ENCODE measurements at places on chromosomes 6 and 20.

DNA sequence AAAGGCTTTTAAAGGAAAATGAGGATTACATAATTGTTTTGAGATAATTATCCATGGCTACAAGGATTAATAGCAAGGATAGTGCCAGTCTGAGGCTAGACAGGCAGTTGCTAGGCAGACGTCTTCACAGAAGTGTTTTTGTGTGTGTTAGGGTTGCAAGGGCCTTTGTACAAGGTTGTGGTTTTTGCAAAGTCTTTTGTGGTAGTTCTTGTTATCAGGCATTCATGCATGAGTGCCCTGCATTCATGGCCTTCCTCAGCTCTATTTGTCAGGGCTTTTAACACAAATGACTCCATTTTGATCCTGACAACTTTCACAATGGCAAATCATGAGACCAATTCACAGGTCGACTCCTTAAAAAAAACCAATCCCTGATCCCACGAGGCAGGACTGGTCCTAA lies 68.1 kb upstream of the TXNDC5 start:
- DNase-seq = no peak

DNA sequence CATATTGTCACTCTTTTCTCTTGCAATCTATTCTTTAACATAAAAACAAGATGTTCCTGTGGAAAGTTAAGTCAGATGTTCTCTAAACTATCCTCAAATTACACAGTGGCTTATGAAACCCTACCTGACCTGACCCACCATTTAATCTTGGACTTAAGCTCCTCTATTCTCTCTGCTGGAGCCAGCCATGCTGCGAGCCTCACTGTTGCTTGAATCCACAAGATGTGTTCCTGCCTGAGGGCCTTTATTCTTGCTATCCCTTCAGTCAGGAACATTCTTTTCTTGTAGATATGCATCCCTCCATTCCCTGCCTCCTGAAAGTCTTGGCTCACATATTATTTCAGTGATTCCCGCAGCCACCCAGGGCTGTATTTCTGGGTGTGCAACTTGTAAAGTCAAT lies 283.2 kb downstream of the EPHA7 start:
- no peak for DNase-seq

DNA sequence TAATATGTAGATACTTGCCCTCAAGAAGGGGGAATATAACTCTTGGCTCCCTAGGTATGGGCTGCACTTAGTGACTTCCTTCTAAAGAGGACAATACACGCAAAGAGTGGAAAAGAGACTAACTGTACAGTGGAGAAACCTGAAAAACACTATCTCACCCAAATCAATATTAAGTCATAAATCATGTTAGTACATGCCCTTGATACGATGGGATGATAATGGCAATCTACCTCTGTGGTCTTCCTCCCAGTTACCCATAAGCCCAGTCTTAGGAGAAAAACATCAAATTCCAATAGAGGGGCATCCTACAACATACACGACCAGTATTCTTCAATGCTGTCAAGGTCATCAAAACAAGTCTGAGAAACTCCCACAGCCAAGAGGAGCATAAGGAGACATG lies 1.3 kb downstream of the TRIM26 start:
- DNase-seq = no peak

DNA sequence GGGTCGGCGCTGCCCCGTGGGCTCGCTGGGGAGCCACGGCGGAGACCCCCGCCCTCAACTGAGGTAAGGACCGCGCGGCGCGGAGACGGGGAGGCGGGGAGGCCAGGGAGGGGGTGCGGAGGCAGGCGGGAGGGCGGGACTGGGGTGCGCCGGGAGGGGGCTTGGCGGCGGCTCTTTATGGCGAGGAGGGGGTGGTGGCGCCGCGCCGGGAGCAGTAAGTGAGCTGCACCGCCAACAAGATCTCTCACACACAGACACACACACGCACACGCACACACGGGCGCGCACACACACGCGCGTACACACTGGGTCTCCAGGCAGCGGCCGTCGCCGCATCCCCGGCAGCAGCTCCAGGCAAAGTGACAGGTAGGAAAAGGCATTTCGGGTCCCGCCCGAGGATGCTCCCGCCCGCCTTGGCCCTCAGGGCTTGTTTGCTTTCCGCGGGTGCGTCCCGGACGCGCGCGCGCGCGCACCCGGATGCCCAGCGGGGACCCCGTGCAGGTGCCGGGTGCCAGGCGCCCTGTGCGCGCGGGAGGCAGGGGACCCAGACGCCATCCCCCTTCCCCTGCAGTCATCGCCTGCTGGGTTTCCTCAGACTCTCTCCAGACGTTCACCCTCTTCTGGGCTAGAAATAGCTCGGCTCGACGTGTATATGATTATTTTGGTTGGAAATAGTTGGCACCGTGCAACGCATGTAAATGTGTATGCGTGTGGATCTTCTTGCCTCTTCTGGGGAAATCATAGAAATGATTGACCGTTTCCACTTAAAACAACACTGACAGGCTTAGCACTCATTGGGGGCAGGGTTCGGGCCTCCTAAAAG lies at the start of gene PLCB4:
Gene PLCB4, plus strand, starts transcription at position 247 of the 823 bp plus-strand sequence. CDS start 238,728 bp downstream, outside the sequence.
- peak; percentile 26 for DNase-seq
